ENCODE measurements at places on chromosomes 6 and 20.

DNA sequence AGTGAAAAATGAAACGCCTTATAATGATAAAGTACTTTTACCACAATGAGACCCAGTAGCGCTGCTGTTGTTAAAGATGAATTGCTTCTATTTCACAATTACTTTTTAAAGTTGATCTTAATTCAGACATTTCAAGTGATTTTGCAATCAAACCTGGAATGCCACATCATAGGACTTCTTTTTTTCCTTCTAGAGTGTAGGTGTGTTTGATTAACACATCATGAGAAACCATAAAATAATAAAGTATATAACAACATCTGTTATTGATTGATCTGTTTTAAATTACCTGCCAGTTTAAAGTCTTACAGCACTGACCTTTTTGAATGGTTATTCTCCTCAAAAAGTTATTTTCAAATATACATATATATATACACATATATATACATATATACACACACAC, 38.6 kb downstream of the HEBP2 start:
- no peak for DNase-seq

DNA sequence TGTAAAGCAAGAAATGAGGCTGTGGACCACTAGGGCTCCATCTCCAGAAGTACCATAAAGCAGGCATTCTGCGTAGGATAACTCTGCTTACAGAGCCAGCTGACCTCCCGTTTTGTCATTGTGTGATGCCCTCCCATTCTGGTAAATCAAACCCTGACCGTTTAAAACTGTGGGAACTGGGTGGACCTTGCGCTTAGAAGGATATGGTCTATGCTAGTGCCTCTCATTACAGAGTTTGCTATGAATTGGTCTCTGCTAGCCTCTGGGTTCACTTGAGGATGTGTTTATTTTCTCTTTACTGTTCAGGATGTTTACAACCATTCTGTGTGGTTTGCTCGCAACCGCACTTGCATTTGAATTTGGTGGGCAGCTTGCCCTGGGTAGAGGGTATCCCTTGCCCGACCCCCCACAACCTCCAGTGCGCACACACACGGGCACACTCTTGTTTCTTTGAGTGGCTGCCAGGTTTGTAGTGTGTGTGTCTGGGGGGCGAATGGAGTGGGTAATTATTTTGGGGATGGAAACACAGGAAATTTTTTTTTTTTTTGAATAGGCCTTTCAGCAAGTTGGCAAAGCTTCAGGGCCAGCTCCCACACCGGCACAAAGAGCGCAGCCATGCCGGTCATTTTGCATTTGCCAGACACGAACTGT, 198.3 kb downstream of the JARID2 start:
- DNase-seq = no peak

DNA sequence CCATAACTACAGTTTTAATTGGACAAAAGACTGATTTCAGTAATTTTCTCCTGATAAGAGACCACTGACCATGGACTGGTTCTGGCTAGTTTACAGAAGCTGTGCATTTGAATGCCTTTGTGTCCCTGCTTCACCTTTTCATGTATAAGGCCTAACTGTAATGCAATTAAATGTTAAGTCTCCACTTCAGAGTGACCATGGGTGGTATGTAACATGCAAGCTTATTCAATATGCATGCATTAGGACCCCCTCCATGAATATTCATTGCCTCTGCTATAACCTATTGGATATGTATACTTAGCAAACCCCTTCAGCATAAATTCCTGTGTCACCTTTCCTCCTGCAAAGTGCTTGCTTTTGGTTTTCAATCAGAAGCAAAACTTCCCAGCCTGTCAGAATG, 2.2 kb downstream of the UBD start:
- no peak for DNase-seq

- no peak for DNase-seq
These were observed 267.2 kb upstream of the ECI2 start for GRCh38 chr6:4402477-4402976.

DNA sequence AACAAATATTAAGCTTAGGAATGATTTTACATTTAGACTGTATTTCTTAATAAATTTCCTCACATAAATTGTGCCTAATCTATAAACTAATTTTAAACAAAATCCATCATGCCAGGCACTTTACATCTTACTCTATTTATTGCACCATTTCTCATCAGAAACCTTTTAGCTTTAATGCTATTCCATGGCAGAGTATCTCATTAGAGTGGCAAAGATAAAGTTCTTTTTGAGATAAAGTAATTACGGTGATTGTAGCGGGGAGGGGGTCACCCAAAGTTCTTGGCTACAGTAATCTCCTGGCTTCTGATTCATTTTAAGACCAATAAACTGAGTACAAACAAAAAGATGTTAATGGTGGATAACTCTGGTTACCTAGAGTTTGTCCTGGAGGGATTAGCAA, 532.1 kb downstream of the PRKN start:
- no peak for DNase-seq

DNA sequence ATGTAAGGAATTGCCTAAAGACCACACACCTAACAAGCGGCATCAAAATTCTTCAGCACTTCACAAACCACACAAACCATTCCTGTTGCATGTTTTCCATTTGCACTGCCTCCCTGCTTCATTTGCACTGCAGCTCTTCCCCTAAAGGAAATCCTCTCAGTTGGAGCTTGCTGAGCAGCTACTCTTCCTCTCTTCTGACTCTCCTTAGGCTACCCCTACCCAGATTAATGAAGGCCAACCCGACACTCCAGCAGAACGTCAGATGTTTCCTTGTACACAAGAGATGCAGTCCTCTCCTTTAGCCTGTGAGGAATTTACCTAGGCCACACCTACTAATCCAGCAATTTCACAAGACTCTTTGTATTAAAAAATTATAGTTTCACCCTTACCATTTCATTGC, 8.1 kb downstream of the BEND6 start:
- DNase-seq = no peak

GRCh38 chr20:29408034-29408695, 1849.3 kb upstream of the DEFB115 start:
- DNase-seq = no peak

DNA sequence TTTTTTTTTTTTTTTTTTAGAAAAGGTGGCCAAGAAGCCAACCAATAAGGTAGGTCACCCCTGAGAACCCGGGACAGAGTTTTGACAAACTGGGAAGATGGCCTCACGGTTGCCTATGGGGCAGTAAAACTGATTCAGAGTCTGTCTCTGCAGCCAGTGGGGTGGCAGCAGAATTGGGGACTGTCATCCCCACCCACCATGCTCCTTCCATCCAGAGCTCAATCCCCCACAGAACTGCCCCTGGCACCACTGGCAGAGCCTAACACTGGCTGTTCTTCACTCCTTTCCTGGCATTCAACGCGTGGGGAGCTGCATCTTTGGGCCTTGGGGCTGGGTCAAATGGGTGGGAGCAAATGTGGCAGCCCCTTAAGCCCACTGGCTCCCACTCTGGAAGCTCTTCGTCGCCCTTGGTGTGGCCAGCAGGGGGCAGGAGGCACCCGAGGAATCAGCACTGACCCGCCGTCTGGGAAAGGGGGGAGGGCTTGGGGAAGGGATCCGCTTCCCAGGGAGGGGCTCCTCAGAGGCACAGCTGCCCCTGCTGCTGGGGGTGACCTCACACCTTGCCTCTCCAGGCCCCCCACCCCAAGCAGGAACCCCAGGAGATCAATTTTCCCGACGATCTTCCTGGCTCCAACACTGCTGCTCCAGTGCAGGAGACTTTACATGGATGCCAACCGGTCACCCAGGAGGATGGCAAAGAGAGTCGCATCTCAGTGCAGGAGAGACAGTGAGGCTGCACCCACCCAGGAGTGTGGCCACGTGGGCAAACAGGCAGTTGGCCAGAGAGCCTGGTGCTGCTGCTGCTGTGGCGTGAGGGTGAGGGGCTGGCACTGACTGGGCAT, 10.4 kb downstream of the CD40 start:
- no peak for DNase-seq

DNA sequence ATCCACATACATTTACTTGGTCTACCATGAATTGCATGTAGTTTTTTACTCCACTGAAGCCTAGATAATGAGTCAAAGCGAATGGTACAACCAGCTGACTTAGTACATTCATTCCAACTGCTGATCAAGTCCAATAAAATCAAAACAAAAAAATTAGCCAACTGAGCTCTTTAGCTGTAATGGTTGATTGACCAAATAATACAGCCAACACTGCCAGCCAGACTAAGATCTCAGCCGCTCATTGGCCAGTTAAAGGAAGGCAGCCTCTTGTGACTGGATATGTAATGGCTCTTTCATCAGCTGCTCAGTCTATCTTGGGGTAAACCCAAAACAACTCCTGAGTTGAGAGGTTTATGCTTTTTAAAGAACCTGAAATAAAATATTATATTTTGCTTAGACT, 204.3 kb upstream of the RSPO3 start:
- DNase-seq = no peak

DNA sequence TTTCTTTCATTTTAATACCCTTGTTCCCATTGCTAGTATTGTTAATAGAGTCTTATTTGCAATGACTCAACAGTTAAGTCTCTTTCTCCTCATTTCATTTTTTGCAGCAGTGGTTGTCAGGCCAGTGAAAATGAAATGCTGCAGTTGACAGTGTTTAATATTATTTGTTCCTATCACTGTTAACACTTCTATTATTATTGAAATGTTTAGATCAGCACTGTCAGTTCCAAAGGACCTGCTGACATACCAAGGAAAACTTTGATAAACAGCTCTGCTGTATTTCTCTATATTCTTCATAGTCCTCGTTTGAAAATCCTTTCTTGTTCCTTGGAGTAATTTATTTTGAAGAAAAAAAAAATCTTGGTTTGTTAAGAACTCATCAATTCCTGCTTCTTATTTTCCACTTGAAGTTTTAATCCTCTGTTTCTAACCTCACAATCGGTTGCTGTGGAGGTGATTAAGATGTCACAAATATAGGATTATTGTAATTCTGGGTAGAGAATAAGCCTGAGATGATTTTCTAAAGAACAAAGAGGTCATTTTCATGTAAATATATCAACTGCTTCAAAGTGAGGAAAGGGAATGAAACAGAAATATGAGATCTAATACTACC, 1065.9 kb upstream of the CITED2 start:
- DNase-seq = no peak

GRCh38 chr6:33689879-33690278, 21.6 kb downstream of the UQCC2 start:
- no peak for DNase-seq

DNA sequence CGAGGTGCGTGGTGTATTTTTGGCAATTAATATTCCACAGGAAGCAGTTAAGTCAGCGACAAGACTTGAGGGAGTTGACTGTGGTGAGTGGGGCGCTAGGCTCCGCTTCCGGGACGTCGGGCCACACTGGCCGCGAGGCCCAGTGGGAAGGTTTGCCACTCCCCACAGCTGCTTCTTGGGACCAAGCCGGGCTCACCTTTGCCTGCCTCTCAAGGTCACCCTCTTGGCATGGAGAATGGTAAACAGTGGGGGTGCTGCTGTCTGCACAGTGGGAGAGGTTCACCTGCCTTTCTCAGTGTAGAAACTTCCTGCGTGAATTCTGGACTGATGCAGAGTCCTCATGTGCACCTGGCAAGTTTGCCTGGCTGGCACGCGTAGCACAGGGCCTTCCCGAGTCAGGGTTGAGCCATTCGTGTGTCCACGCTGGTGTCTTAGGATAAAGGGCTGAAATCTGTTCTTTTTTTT, 6.4 kb downstream of the OSBPL2 start:
- no peak for DNase-seq

- no peak for DNase-seq
These were observed 46.8 kb downstream of the KCNB1 start for GRCh38 chr20:49435639-49436038.

- DNase-seq = no peak
These were observed 63.7 kb downstream of the JPH2 start for GRCh38 chr20:44123251-44123650.

- DNase-seq = no peak
These were observed 23.5 kb downstream of the TOX2 start for GRCh38 chr20:43938017-43938655.

- no peak for DNase-seq
These were observed 51.7 kb downstream of the CNKSR3 start for GRCh38 chr6:154458565-154459470.

DNA sequence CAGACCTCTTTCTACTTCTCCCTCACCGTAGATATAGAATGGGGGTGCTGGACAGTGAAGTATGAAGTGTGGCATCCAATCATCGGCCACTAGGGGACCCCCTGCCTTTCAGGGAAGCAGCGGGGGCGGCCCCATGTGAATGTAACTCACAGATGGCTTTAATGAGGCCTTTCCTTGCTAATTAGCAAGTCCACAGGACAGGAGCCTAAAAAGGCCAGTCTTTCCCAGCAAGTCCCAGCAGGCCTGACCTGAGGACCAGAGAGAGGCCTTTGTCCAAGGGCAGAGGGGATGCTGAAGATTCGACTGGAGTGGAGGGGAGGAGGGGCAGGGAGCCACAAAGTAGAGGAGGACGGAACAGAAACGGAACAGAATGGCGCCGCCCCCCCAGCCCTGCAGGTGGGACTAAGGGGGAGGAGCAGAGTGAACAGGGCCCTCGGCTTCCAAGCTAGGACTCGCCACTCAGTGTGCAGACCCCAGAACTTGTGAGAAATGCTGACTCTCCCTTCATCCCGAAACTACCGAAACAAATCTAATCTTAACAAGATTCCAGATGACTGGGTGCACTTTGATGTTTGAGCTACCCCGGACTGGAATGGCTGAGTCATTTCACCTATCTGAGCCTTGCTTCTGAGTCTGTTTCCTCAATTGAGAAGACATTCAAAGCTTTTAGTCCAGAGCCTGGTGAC, 5.8 kb downstream of the C6orf132 start:
- no peak for DNase-seq

DNA sequence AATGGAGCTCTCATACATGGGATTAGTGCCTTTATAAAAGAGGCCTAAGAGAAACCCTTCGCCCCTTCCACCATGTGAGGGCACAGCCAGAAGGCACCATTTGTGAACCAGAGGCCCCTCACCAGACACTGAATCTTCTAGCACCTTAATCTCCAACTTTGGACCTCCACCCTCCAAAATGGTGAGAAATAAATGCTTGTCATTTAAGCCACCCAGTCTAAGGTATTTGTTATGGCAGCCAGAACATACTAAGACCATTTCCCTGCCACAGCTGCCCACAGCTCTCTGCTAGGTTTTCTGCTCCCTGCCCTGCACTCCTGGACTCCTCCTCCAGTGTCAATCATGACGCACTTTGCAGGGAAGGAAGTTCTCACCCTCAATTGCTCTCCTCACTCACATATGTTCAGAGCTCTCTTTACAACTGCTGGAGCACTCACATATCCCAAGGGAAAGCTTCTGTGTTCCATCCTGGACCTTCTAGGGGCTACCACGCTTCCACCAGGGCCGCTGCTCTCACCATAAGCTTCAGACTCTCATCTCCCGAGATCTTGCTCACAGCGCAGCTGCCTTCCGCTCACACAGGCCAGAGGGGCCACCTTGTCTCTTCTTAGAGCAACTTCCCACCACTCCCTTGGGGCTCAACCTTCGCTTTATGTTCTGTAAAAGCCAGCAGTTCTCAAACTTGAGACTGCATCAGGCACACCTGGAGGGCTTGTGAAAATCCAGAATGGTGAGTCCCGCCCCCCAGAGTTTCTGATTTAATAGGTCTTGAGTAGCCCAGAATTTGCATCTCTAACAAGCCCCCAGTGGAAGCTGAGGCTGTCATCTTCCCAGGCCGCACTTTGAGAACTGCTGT, 1.6 kb upstream of the LY86 start:
- DNase-seq = no peak

GRCh38 chr6:91633374-91634111, 1046.7 kb upstream of the MAP3K7 start:
- DNase-seq = no peak

GRCh38 chr6:18011287-18011686, 23.9 kb upstream of the KIF13A start:
- DNase-seq = no peak

All from upper lobe of right lung (tissue), 1 donor.